ENCODE measurements at places on chromosomes 6 and 20.
A peak's percentile ranks its signal among the peaks of the same experiment; 100 is the strongest.

GRCh38 chr20:63745424-63745805 lies 5.8 kb downstream of the SLC2A4RG start:
- no peaks in the 10 kb centered on the region for H3K27me3 ChIP-seq
- no peak overlapping the region for H3K27ac ChIP-seq
- DNase-seq = no peak
- H3K36me3 ChIP-seq = peaks cover 7% of the 10 kb centered on the region
- H3K4me3 ChIP-seq = no peak overlapping the region

DNA sequence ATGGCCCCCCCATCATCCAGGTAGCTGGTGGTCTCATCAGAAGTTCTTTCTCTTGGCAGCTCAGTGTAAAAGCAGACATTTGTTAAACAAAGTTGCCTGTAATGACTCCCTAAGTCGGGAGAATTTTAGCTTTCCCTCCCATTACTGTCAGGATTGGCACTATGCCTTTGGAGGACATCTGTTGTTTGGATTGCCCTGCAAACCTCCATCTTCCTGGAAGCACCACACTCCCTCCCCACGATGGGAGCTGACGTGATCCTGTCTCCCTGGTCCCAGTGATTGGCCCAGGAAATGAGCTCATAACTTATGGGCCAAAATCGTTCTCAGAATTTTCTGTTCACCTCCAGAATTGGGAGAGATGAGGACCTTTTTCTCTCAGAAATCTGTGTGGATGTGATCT lies 42.6 kb upstream of the CNR1 start:
- no peaks in the 10 kb centered on the region for H3K27me3 ChIP-seq
- H3K27ac ChIP-seq = no peak overlapping the region
- no peaks in the 10 kb centered on the region for H3K4me1 ChIP-seq
- no peak overlapping the region for H3K4me3 ChIP-seq
- no peak for DNase-seq
- H3K36me3 ChIP-seq = no peaks in the 10 kb centered on the region

DNA sequence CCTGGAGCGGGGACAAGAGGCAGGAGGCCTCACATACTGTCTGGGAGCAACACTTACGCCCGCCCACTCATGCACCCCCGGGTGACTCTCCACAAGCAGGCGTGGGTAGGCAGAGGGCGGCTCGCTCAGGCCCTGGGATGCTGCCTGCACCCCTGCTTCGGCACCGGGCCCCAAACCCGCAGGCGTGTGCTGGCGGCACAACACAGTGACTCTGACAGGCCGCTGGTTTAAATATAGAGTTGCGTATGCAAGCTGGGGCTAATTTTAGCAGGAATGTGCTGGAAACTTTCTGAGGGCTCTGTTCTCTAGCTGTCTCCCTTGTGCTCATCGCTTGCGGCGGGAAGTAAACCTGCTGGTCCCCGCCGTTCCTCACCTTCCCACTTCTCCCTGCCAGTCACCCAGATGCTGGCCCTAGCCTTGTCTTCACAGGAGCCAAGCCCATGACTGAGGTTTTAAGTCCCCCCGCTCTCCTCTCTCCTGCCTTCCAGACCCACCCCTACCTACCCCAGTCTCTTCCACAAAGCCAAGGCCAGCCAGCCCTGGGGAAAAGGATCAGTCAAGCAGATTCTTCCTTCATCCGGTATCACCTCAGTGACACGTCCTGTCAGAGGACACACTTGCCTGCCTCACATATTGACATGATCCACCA lies 94.5 kb upstream of the FOXP4 start:
- DNase-seq = no peak
- no peak overlapping the region for H3K27ac ChIP-seq
- no peak overlapping the region for H3K4me3 ChIP-seq
- H3K36me3 ChIP-seq = no peaks in the 10 kb centered on the region

GRCh38 chr6:32189742-32190053 lies 304 bp downstream of the PBX2 start:
- peaks cover 58% of the 10 kb centered on the region for H3K4me1 ChIP-seq
- no peak for DNase-seq
- H3K27ac ChIP-seq = peak overlapping the region; percentile 94
- peak overlapping the region; percentile 91 for H3K4me3 ChIP-seq
- no peaks in the 10 kb centered on the region for H3K27me3 ChIP-seq
- H3K36me3 ChIP-seq = peaks cover 19% of the 10 kb centered on the region

- H3K36me3 ChIP-seq = no peaks in the 10 kb centered on the region
- DNase-seq = no peak
- H3K4me3 ChIP-seq = no peak overlapping the region
- H3K27me3 ChIP-seq = peaks cover 3% of the 10 kb centered on the region
- H3K27ac ChIP-seq = no peak overlapping the region
- H3K4me1 ChIP-seq = no peaks in the 10 kb centered on the region
These were observed 161.4 kb upstream of the FLRT3 start for GRCh38 chr20:14498772-14499171.

DNA sequence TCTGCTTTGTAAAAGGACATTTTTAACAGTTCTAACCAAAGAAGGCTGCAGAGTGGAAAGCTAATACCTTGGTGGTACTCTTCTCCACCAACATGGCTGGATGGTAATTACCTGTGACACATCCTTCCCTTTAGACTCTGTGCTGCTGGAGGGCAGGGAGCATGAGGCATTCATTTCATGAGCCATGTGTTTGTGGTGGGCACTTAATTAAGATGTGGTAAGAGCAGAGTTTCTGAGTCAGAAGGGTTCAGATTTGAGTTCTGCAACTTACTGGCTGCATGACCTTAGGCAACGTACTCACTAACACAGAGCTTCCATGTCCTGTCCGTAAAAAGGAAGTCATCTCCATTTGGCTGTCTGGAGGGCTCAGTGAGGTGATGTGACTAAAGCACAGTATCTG lies 9.1 kb upstream of the ZNF133 start:
- no peaks in the 10 kb centered on the region for H3K36me3 ChIP-seq
- H3K27me3 ChIP-seq = peaks cover 55% of the 10 kb centered on the region
- DNase-seq = no peak
- no peak overlapping the region for H3K27ac ChIP-seq
- H3K4me1 ChIP-seq = peaks cover 4% of the 10 kb centered on the region

DNA sequence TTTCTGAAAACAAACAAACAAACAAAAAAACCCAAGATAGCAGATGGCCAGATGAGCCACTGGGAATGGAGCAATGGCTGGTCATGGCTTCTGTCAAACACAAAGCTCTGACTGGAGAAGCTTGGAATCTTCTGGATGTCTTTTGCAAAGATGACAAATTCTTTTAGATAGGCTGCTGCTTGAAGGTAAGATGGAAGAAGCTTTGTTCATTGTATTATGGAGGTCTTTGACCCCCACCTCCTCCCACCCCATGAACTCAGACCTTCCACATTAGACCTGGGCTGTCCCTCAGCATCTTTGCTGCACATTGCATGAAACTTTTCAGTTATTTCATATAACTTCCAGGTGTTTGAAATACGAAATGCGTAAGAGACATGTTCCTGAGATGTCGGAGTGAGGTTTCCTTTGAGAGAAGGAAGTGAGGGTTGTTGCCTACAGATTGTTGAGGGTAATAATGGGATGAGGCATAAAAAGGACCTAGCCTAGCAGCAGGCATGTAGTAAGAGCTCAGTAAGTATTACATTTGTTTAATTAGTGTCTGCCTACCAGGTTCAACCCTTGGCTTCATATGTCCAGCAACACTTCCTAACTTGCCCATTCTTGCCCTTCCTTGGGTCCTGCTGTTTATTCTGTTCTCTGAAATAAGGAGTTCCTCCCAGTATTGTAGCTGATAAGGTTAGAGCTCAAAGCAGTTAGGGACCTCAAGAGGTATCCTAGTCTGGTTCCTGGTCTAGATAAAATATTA lies 51.4 kb upstream of the IER3 start:
- no peaks in the 10 kb centered on the region for H3K27me3 ChIP-seq
- H3K4me3 ChIP-seq = no peak overlapping the region
- no peak for DNase-seq

DNA sequence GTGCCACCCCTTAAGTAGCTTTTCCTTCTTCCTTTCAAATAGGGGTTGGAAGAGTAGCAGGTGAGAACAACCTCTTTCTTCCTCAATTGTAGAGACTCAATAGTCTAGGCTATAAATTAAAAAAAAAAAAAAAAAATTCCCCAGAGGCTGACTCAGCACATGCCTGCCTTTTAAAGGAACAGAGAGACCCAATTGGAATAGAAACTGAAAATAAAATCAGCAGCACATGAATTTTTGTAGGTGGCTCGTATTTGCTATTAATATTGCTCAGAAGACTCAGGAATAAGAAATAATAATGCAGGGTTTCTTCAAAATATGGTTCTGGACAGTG lies 19.3 kb downstream of the TOP1 start:
- H3K27ac ChIP-seq = peak overlapping the region; percentile 75
- H3K4me3 ChIP-seq = peak overlapping the region; percentile 64
- peaks cover 74% of the 10 kb centered on the region for H3K4me1 ChIP-seq
- DNase-seq = no peak
- no peaks in the 10 kb centered on the region for H3K27me3 ChIP-seq

- H3K36me3 ChIP-seq = no peaks in the 10 kb centered on the region
- no peak for DNase-seq
- H3K4me1 ChIP-seq = peaks cover 31% of the 10 kb centered on the region
- peak overlapping the region; percentile 93 for H3K27ac ChIP-seq
- H3K4me3 ChIP-seq = peak overlapping the region; percentile 89
- no peaks in the 10 kb centered on the region for H3K27me3 ChIP-seq
These were observed 970 bp downstream of the BLTP3A start for GRCh38 chr6:34792605-34793500.

DNA sequence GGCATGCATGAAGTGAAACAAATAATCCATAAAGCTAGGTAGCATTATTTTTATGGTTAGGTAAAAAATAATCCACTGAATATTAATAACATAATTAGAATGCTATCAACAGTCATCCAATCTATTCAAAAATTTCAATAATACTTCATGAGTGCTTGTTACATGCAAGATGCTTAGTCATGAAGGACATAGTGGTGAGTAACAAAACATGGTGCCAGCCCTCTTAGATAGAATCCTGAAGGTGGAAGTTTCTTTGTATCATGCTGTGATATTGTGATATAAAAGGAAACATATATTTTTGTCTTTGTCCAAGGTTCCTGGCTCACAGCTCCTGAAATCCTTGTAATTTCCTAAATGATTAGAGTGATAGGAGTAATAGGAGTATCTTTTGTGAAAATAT lies 14.9 kb downstream of the RCAN2 start:
- no peak overlapping the region for H3K27ac ChIP-seq
- H3K36me3 ChIP-seq = peaks cover 1% of the 10 kb centered on the region
- H3K4me1 ChIP-seq = peaks cover 13% of the 10 kb centered on the region

DNA sequence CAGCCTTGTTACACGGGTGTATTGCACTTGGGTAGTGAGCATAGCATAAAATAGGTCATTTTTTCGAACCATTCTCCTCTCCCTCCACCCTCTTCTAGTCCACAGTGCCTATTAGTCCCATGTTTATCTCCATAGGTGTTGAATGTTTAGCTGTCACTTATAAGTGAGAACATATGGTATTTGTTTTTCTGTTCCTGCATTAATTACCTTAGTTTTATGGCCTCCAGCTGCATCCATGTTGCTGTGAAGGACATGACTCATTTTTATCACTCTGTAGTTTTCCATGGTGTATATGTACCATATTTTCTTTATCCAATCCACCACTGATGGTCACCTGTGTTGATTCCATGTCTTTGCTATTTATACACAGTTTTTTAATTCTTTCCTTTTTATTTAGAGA lies 889.5 kb downstream of the EYS start:
- no peaks in the 10 kb centered on the region for H3K36me3 ChIP-seq
- no peak overlapping the region for H3K4me3 ChIP-seq
- no peaks in the 10 kb centered on the region for H3K4me1 ChIP-seq
- peaks cover 17% of the 10 kb centered on the region for H3K27me3 ChIP-seq
- DNase-seq = no peak

GRCh38 chr20:45938727-45939438 lies 4.4 kb downstream of the PCIF1 start:
- DNase-seq = no peak
- peaks cover 9% of the 10 kb centered on the region for H3K4me1 ChIP-seq
- no peak overlapping the region for H3K27ac ChIP-seq
- H3K27me3 ChIP-seq = no peaks in the 10 kb centered on the region
- H3K4me3 ChIP-seq = no peak overlapping the region
- H3K36me3 ChIP-seq = peaks cover 26% of the 10 kb centered on the region

DNA sequence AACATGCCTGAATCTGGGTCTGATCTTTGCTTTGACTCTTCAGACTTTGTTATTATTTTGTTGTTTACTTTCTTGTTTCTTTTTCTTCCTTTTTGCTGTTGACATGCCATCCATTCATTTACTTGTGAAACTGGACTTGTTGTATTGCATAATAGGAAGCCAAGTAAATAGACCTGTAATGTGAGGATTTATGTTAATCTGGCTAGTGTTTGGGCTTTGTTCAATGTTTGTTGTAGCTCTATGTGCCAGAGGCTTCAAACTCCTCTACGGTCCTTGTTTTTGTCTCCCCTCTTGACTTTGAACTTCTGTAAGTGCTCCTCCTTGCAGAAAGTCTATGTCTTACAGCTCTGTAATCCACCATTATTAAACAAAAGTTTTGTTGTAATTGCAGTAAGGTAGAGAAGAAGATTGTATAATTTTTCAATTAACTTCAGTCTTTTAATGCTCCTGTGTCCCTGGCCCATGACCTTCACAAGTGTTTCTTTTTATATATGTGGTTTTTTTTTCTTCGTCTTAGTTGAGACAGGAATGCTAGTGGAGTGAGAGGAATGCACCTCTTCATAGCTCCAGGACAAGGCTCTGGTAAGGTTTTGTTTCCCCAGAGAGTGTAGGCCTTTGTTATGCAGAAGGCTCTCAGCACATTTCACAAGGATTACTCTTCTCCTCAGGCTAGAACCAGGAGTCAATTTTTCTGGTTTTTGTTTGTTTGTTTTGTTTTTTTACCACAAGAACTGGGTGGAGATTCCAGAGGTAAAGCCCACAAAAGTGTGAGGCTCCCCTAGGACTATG lies 1061.8 kb upstream of the CITED2 start:
- no peak for DNase-seq
- no peaks in the 10 kb centered on the region for H3K27me3 ChIP-seq
- H3K36me3 ChIP-seq = peaks cover 14% of the 10 kb centered on the region
- peak overlapping the region; percentile 89 for H3K27ac ChIP-seq

All from osteocyte (in vitro differentiated cells).